ENCODE measurements at places on chromosomes 1 and 21.

DNA sequence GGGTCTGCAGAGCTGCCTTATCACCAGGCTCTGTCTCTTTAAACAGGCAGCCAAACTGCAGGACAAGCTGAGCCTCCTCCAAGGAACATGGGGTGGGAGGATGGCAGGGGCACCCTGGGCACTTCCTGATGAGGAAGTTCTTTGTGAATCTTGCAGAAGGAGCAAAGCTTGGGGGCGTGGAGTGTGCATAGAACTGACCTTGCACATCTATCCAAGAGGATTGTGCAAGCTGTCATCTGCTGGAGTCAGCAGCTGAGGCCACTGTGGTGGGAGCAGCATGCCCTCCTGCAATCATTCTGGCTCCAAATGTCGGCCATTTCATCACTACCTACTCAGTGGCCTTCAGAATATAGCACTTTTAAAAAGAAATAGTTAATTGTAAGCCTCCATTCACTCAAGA is 182.2 kb downstream of the AJAP1 start:
- DNase-seq, result no peak

DNA sequence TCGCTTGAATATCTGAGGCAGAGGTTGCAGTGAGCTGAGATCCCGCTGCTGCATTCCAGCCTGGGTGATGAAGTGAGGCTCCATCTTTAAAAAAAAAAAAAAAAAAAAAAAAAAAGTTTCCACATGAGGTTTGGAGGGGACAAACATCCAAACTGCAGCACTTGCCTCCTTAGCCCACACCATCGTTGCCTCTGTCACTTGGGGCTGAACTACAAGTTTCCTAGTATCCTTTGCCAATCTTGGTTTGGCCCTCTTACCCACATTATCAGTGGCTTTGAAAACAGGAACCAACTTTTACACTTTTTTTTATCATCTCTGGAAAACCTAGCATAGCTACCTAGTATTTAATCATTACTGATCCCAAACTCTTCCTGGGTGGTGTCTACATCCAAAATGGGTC is 59.2 kb downstream of the CLSTN1 start:
- no peak for DNase-seq

GRCh38 chr21:39220150-39220549 is 36.9 kb upstream of the PSMG1 start:
- DNase-seq, result no peak

DNA sequence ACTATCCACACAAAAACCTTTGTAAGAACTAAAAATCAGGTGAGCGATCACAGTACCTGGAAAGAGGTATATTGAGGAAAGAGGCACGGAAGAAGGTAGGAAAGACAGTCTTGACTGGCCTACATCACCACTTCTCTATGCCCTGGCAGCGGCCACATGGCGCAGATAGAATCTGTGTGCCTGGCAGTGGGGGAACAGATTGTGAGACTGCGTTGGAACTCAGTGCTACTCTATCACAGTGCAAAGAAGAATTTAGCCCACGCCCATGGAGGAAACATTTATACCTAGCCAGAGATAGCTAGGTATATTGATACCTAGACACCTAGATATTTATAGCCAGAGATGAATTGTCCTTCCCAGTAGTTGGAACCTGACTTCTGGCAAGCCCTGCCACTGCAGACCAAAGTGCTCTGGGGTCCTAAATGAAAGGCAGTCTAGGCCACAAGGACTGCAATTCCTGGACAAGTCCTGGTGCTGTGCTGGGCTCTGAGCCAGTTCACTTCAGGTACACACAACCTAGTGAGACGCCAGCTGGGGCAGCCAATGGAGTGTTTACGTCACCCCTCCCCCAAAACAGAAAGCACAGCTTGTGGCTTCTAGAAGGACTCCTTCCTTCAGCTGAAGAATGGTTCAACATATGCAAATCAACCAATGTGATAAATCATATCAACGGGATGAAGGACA is 51.9 kb downstream of the DHX9 start:
- peak; percentile 18 for DNase-seq

DNA sequence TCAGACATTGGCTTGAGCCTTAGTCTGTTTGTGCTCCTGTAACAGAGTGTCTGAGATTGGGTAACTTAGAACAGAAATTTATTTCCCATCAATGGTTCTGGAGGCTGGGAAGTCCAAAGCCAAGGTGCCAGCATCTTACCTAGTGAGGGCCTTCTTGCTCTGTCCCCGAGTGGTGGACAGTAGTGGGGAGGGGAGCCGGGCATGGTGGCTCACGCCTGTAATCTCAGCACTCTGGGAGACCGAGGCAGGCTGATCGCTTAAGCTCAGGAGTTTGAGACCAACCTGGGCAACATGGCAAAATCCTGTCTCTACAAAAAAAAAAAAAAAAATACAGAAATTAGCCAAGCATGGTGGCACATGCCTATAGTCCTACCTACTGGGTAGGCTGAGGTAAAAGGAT is 336.5 kb upstream of the VAMP3 start:
- DNase-seq, result no peak

DNA sequence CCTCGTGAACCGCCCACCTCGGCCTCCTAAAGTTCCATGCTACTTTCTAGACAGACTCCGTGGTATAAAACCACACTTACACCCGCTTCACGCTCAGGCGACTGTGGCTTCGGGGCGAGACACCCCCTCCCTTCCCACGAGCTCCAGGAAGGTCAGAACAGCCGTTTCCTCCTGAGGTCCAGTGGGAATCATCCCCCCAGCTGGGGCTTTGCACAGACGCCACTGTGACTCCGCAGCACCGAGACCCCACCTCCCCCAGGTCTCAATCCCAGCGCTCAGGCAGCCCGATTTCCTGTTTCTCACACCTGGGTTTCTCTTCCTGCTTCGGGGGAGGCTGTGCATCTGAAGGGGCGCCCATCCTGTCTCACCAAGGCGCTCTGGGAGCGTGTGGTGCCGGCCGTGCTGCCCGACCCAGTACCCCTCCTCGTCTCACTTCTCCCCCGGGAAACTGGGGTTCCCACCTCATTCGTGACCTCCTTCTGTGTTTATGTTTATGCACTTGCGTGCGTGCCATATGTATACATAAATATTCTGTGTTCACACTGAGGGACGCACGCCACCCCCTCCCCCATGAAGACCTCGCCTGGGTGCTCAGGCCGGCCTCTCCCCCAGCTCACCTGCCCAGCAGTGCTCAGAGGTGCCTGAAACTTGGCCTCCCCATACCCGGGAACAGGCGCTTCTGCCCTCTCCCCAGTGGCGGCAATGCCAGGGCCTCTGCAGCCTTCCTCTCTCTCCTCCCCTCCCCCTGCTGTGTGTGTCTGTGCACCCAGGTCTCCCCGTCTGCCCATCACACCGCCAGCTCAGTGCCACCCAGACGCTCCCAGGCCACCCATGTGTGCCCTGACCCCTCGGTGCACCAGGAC is 14.6 kb downstream of the SLC35E2B start:
- DNase-seq, result no peak

GRCh38 chr1:184513421-184513820 is 126.6 kb downstream of the C1orf21 start:
- no peak for DNase-seq

- peak; percentile 34 for DNase-seq
These were observed 15.9 kb downstream of the KIAA1614 start for GRCh38 chr1:180928331-180929230.

DNA sequence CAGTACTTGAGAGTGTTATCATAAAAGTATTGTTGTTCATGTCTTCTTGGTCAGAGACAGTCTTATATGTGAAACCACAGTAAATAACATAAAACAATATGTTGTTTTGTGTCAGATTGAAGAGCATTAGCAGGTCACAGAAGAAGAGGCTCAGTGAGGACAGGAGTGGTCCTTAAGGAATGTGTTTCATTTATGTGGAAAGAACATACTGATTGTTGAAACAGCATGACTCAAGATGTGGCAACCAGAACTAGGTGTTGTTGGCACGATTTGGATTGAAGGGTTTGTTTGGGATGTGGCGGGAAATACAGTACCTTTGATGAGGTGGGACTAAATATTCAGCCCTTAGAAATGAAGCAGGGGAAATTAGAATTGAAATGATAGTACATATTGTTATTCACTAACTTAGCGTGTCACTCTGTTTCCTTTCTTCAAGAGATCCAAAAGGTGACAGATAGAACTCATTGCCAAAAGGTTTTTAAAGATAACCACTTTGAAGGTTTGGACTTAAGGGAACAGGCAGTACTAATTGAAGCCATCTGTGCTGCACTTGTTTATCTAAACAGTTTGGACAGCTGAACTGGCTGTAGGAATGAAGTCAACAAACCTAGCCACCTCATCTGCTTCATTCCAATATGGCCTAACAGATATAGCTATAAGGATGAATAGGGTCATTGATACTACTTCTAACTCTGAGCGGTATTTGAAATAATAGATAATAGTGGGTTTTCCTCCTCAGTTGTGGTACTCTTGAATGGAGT is 14.4 kb downstream of the RALGPS2 start:
- DNase-seq, result no peak

DNA sequence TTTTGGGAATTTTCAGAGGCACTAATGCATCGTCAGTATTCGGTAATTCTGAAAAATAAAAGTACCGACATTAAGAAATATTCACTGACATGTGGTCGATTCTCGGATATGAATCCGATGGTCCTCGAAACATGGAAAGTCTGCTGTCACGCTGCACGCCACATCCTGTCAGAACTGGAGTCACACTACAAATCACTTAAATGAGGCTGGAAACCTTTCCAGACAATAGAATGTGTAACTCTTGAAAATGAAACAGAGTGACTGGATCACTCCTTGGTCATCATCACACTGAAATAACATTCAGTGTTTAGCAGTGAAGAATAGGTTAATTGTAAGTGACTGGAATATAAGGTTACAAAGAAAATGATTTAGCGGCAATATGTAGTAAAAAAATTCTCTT is 620.1 kb upstream of the ADAMTS5 start:
- DNase-seq, result no peak

- DNase-seq, result peak; percentile 82
These were observed 128.6 kb upstream of the HOOK1 start for GRCh38 chr1:59686170-59686569.

DNA sequence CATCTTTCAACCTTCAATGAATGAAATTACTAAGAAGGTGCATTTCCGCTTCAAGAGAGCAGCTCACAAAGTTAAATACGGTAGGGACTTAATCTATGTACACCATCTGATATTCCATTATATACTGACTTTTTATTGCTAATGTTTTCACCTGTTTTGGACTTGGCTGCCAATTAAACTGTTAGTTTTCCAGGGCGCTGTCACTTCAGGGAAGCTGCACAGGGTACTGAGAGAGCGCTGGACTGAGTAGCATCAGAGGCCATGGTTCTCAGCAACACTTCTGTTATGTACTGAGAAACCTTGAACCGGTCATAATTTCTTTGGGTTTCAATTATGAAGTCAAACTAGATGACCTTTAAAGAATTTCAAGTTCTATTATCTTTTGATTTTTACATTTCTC is 8.2 kb downstream of the SSX2IP start:
- DNase-seq, result no peak

DNA sequence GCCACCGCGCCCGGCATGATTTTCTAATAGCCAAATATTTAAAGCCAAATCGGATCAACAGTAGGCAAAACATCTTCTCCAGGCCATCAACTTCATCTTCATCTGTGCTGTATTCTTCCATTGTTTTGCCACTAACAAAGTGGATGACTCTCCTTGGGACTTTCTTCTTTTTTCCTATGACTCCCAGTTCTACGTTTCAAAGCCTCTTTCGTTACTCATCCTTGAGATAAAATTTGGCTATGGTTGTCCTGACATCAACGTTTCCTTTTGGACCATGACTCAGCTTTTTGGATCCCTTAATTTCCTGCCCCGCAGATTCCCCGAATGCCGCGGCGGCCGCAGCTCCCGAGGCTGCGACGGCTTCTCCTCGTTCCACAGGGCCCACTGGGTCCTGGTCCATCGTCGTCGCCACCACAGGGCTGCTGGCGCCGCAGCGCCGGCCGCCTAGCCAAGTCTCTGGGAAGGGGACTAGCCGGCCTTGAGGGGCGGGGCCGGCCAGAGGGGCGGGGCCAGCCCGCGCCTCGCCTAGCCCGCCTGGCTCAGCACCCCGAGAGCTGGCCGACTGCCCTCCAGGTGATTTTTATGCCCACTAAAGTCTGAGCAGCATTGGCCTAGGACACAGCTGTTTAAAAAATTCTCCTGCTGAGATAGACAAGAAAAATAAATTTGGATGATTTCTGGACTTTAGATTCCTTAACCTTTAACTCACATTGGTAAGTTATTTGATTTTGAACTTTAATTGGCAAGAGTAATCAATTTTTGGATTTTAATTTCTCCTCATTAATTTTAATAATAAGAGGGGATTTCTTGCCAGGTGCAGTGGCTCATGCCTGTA is 93.9 kb downstream of the ADCY10 start:
- peak; percentile 4 for DNase-seq

GRCh38 chr1:199083680-199084079 is 444.8 kb downstream of the PTPRC start:
- DNase-seq, result no peak

DNA sequence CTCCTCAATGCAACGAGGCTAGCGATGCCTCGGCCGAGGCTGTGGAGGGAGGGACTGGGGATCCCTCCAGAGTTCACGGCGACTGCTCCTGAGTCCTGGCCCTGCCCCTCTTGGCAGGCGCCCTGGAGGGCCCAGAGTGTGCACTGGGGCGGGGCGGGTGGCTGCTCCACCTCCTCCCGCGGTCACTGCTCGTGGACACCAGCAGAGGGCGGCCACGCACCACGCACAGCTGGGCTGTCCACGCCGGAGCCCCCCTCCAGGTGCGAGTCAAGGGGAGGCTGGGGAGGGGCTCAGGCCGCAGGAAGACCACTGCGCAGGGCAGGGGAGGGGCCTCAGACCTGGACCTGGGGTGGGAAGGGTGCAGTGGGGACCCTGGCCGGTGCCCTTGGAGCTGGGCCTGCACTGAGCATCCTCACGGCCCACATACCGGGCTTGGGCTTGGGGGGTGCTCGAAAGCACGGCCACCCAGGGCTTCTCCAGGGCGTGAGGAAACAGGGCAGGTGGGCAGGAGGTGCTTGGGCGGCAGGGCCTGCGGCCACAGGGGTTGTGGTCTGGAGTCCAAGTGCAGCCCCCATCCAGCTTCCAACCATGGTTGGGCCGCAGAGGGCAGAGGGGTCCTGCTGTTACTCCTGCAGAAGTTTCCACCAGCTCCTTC is 20.6 kb upstream of the TTC34 start:
- DNase-seq, result peak; percentile 5

DNA sequence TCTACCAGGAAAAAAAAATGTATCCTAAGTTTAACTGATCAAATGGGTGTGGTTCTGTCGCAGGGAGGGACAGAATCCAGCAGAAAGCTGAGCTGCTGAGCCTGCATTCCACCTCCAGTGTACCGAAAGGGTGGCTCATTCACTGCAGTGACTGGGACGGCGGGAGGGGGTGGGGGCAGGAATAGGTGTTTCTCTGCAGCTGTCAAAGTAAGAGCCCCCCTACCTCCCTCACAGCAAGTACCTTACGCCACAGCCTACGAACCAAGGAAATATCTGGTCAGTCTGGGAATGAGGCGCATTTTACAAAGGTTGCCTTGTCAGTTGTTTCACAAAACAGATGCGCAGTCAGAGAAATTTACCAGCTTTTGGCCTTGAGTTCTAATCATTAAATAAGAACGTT is 1.7 kb downstream of the S100B start:
- no peak for DNase-seq
